ENCODE measurements at places on chromosomes 1 and 21.

DNA sequence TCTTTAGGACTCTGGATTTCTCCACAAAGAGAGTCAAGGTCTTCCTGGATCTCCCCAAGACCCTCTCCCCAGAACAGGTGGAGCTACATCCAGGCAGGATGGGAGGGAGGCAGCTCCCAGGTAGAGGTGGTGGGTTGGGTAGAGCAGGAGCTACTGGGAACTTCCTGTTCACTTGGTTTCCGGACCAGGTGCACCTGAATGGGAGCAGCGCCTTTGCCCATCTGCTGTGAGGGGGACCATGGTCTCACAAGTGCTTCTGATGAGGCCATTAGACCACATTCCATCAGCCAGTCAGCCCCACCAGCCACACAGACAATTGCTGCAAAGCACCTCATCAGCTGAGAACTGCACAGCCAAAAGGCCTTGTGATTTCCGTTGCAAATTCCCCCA lies 188.8 kb downstream of the MATN1 start:
- no peak for ATAC-seq

- peak; percentile 98 for ATAC-seq
Measured at GRCh38 chr1:169312084-169312954, 55.3 kb downstream of the NME7 start.

DNA sequence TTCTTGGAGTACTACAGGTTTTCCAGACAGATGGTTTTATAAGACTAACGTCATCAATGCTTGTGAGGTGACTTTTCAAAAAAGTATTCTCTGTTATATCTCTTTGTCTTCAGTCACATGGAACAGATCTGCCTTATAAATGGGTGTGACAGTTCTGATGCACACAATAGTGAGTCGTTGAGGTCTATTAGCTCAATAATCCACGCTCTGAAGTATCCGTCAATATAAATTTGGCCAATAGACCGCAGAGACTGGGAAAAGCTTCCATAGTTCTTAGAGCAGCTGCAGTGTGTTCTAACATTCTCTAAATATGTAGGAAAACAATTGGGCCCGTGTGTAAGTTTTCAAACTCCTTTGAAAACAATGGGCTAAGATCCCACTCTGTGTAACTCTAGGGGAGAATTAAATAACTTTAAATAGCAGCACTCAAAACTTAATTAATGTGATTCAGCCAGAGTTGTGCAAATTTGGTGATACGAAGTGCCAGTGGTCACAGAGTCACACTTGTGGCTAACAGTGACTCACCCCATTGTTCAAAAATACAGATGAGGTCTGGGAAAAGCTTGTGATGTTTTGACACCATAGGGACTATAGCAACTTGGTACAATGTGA lies 316.0 kb downstream of the LMO4 start:
- ATAC-seq, result peak; percentile 20

DNA sequence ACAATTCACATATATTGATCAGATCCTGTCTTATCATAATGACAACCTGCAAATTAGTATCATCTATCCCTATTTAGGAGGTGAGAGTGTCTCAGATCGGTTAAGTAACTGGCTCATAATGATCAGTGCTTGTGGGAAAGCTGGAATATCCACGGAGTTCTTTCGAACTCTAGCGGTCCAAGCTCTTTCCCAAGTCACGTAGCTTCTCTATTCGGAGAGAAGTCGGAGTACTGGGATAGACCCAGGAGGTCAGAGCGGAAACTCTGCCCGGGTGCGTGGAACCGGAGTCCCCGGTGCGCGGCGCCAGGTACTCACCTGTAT lies 339 bp downstream of the PTGS2 start:
- ATAC-seq, result no peak

DNA sequence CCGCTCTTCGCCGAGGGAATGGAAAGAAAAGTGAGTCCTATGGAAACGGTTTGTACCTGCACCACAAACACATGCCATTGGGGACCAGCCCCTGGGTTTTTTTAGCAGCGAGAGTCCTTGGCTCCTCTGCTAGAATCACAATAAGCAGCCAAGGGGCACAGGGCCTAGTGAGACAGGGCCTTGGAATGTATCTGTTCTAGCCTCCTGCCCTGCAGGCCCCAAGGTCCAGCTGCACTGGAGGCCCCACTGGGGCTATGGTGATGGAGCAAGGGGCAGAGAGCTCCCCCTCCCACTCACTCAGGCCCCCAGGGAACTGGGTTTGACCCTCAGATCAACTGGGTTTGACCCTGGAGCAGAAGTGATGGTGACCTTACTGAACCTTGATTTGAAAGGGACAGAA lies 14.4 kb downstream of the SHISA4 start:
- no peak for ATAC-seq

DNA sequence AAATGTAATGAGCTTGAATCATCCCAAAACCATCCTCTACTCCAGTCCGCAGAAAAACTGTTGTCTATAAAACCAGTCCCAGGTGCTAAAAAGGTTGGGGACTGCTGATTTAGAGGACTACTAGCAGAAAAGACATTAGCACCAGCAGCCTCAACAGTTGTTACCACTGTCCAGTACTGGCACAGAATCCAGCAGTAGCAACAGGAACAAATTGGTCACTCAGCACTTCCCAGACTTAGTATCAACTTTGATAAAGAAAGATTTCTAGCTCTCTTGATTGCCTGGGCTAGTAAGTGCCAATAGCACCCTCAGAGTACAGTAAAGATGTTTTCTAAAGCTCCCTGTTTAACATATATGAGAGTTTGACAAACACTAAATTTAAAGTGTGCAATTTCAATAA lies 127.9 kb downstream of the FAF1 start:
- no peak for ATAC-seq

DNA sequence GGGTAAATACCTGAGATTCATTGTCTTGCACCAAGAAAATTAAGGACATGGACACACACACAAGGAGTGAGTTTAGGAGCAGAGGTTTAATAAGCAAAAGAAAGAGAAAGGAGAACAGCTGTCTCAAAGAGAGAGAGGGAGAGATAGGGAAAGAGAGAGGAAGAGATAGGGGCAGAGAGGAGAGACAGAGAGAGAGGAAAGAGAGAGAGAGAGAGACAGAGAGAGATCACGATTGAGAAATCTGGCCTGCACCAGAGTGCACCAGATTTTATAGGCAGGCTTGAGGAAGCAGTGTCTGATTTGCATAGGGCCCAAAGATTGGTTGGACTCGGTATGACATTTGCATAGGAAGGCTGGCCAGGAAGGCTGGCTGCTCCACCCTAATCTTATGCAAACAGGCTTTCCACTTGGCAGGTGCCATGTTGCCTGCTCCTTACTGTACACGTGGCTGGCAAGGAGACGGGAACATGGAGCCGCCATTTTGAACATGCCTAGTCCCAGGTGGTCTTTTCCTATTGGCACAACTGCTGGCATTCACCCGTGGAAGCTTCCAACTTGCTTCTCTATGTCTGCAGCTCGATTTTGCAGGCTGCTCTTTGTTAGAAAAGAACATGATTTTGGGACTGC lies 419.9 kb downstream of the ZP4 start:
- no peak for ATAC-seq

GRCh38 chr1:241672301-241672700 lies 20.2 kb downstream of the WDR64 start:
- no peak for ATAC-seq

- no peak for ATAC-seq
Measured at GRCh38 chr1:61419196-61419595, 305.7 kb downstream of the TM2D1 start.

DNA sequence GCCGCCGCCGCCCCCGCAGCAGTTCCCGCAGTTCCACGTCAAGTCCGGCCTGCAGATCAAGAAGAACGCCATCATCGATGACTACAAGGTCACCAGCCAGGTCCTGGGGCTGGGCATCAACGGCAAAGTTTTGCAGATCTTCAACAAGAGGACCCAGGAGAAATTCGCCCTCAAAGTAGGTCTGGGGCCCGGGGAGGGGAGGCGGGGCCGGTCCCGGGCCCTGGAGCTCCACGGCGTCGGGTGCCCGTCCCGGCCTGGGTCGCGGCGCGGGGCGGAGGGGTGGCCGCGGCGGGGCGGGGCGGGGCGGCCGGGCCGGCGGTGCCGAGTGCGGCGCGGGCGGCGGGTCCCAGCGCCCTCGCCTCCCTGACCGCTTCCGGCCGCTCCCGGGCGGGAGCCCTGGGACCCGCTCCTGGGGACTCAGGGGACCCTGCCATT lies 646 bp downstream of the MAPKAPK2 start:
- peak; percentile 34 for ATAC-seq

DNA sequence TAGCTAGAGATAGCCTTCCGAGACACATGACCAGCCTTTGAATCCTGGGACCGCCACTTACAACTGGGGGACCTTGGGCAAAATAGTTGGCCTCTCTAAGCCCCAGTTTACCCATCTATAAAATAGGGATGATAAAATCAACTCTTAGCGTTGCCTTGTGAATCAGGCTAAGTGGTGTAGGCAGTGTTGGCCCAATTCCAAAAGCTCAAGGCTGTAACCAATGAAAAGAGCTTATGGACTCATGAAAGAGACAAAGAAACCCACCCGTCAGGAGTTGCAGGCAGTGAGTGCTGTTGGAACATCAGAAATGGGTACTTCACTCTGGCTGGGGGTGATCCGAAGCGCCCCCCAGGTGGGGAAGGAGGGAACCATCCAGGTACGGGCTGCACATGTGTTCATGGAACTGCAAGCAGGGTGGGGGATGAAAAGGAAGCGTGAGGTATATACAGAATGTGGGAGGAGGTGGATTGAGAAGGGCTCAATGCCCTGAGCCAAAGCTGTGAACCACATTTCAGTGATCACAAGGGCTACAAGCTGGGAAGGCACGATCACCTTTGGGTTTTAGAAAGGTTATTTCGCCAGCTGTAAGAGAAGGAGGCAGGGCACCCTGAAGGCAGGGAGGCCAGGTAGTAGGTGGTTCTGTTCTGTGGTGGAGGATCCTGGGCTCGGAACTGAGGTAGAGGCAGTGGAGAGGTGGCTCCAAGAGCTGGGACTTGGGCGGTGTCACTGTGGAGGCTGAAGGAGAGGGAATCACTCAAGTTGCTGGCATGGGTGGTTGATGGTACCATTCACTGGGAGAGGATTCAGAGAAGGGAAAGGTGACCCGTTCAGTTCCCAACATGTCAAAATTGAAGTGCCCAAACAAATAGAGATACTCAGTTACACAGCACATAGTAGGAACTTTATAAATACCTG lies 11.4 kb upstream of the KIAA1614 start:
- no peak for ATAC-seq

- no peak for ATAC-seq
Measured at GRCh38 chr1:65417729-65418128, 2.7 kb upstream of the LEPR start.

DNA sequence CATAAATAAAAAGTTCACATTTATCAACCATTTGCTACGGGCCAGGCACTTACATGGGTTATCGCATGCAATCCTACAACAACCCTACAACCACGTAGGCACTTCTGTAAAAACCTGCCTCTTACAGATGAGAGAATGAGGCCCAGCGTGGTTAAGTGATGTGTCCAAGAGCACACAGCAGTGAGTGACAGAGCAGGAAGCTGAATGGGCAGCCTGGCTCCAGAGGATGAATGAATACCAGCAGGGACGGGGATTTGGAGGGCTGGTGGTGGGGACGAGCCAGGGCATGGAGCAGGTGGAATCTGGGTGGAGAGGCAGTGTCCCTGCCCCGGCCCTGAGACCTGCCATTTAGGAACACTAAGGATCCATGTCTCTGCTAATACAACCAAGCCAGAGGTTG lies 35.5 kb downstream of the SYF2 start:
- no peak for ATAC-seq

DNA sequence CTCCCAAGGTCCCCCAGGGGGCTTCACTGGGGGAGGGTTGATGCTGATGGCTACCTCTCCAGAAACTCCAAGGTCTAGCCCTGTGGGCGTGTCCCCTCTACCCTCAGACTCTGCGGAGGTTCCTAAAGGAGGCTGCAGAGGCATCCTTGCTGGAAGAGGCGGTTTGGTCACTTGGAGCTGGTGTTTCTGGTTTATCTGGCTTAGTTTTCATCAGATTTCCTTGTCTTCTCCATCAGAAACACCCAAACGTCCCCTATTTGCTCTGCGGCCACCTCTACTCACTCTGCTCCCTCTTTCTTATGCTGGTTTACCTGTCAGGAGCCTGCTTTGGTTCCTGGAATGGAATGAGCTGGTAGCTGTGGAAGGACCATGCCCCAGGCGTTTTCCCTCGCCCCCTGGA lies 2.5 kb downstream of the PKP1 start:
- no peak for ATAC-seq

GRCh38 chr1:245986404-245987218 lies 520.5 kb downstream of the SMYD3 start:
- ATAC-seq, result no peak

DNA sequence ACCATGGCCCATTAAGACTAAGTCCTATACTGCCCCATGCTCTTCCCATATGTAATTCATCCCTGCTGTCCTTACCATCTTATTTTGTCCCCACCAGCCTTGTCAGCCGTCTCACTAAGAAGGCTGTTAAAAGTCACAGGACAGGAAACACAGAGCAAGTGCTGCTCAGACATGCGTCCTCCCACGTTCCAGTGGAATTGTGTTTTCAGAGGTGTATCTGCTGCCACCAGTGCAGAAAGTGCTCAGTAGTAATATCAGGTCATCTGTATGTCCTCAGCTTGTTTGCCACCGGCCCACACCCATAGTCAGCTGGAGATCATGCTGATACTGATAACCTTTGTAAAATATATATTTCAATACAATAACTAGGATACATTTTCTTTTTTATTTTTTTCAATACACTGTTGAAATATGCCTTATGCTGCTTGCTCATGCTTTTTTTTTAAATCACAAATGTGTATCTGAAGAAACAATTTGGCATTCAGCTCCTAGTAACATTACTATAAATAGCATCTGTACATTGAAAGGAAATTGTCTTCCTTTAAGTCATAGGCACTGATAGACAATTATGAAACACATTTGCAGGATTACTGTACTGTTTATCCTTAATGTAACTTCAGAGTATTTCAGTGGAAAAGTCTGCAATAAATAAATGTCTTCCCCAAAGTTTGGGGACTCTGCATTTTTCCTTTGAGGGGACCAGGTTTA lies 156.9 kb downstream of the EDEM3 start:
- ATAC-seq, result no peak

DNA sequence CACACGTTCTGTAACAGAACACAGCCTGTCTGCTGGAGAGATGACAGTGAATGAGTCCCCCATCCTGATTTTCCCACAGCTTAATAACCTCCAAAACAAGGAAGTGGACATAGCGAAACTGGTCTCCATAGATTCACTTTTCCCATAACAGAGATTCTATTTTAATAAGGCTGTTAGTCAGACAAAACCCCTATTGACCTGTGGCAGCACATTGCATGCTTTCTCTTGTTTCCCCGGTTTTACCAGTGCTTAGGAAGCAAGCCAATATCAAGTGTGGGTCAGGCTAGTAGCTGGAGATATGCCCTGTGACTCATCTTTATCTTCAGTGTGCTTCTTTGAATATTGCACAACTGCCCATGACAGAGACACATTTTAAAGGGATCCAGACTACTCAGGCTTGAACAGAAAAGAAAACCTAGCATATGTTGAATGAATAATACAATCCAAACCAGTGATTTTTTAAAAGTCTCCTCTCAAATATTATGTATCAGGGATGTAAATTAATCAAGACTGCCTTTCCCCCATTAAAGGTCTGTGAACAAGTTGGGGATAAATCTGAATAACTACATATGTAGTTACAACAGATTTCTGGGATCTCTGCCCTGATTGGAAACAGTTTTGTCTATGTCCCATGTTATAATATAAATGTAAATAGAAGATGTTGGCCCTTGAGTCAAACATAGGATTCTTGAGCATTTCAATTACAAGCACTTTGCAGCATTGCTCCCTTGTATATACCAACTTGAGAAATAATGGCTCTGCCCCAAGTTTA lies 11.9 kb upstream of the CLDN8 start:
- ATAC-seq, result no peak

Data from activated CD4-positive, CD25-positive, alpha-beta regulatory T cell treated with anti-CD3 and anti-CD28 coated beads, Interleukin-2, amount 50 U/mL, for 24 hours (primary cell).